Natural killer cell (primary cell): ENCODE measurements at places on chromosomes 11 and 22. TPM values are rescaled to one million over a fixed set of nuclear protein-coding genes. Genes with fewer than 3 reads are reported as not detected.

GRCh38 chr11:8967184-8967583 lies 2.9 kb upstream of the TMEM9B start:
- H3K36me3 ChIP-seq = no peaks in the 10 kb centered on the region
- no peak overlapping the region for H3K4me3 ChIP-seq
- H3K4me1 ChIP-seq = peaks cover 19% of the 10 kb centered on the region
- H3K27ac ChIP-seq = no peak overlapping the region
- H3K27me3 ChIP-seq = no peaks in the 10 kb centered on the region

DNA sequence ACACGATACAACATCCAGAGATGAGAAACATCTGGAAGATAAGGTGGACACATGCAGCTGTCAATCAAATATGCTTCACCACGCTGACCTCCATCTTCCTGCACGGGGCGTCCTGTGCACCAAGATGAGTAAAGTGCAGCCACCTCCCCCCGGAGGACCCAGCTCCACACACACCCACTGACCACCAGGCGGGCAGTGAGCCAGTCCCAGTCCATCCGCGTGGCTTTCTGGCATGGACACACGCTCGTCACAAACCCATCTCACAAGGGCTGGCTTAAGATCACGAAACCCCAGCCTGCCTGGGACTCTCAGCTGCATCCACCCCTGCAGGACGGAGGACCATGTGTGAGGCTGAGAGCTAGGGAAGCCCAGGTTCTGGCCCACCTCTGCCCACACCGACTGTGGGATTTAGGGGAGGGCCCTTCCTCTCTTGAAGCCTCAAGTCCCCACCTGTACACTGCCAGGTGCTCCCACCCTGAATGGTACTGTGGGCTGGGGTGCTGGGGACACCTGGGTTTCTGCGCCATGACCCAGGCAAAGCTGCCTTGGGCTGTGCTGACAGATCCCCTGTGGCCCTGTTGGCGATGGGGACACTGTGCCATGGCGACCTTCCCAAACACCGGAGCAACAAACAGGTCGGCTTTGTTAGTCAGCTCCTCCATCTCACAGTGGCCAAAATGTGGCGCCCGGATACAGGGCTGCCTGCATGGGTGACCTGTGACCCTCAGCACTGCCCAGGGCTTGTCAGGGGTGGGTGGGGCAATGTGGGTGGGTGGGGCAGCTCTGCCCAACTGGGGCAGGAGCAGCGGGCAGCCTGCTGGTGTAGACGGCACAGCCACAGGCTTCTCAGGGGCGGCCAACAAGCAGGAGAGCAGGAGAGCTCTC lies 629.0 kb downstream of the TBC1D22A start:
- no peak overlapping the region for H3K27ac ChIP-seq
- DNase-seq = no peak
- no peaks in the 10 kb centered on the region for H3K36me3 ChIP-seq
- no peaks in the 10 kb centered on the region for H3K27me3 ChIP-seq
- H3K4me1 ChIP-seq = no peaks in the 10 kb centered on the region

DNA sequence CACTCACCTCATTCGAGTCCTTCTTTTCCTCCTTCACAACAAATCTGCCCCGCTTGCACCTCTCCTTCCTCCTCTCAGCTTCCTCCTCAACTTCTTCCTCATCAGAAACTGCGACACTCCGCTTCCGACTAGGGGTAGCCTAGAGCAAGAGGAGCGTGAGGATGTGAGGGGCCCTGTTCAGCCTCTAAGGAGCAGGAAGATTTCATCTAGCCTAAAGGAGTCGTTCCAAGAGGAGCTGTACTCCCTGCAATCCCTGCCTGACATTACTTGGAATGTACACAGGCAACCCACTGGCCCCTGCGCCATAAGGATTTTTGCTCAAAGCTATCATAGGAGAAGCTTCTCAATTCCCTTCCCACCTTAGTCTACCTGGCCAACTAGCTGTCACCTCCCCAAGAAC lies 34.5 kb downstream of the MORC2 start:
- DNase-seq = no peak
- H3K4me3 ChIP-seq = no peak overlapping the region
- H3K36me3 ChIP-seq = peaks cover 85% of the 10 kb centered on the region
- no peaks in the 10 kb centered on the region for H3K4me1 ChIP-seq

- H3K27ac ChIP-seq = peak overlapping the region; percentile 78
- peak overlapping the region; percentile 66 for H3K4me3 ChIP-seq
- no peaks in the 10 kb centered on the region for H3K36me3 ChIP-seq
- DNase-seq = no peak
- H3K27me3 ChIP-seq = no peaks in the 10 kb centered on the region
Observed at GRCh38 chr11:63682066-63683021, 1.0 kb downstream of the RTN3 start.

DNA sequence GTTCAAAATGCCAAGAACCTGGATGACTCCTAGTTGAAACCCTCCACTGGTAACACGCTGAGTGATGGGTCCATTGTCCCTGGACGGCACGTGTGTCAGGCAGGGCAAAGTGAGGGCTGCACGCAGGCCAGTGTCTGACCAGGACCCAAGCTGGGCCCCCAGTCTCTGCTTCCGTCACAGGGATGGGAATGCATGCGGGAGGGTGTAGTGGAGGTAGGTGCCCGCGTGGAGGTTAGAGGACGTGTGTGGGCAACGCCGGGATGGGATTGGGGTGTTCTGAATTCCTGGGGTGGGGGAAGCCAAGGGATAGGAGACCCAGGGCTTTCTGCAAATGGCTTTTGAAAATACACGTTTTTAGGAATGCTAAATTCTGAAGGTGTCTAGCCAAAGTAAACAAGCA lies 943.3 kb downstream of the BRD1 start:
- no peak for DNase-seq
- H3K36me3 ChIP-seq = no peaks in the 10 kb centered on the region
- H3K4me3 ChIP-seq = no peak overlapping the region
- H3K27ac ChIP-seq = no peak overlapping the region

DNA sequence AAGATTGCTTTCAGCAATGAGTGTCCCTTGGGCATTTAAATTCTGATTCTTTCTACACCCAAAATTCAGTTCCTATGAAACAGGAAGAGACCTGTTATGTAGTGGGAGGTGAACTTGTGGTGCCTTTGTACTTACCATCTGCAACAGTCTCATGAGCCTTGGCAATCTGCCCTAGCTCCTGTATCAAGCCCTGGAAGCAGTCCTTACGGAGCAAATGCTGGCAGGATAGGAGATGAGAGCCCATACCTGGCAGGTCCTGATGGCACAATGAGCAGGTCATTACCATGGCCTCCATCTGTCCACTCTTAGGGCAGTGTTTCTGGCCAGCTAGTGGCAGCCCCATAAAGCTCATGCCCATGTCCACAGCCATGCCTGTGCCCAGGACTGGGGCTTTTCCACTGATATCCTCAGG lies 10.8 kb downstream of the TRIM66 start:
- H3K27ac ChIP-seq = no peak overlapping the region
- no peaks in the 10 kb centered on the region for H3K27me3 ChIP-seq
- DNase-seq = no peak
- peaks cover 31% of the 10 kb centered on the region for H3K36me3 ChIP-seq
- H3K4me3 ChIP-seq = no peak overlapping the region

DNA sequence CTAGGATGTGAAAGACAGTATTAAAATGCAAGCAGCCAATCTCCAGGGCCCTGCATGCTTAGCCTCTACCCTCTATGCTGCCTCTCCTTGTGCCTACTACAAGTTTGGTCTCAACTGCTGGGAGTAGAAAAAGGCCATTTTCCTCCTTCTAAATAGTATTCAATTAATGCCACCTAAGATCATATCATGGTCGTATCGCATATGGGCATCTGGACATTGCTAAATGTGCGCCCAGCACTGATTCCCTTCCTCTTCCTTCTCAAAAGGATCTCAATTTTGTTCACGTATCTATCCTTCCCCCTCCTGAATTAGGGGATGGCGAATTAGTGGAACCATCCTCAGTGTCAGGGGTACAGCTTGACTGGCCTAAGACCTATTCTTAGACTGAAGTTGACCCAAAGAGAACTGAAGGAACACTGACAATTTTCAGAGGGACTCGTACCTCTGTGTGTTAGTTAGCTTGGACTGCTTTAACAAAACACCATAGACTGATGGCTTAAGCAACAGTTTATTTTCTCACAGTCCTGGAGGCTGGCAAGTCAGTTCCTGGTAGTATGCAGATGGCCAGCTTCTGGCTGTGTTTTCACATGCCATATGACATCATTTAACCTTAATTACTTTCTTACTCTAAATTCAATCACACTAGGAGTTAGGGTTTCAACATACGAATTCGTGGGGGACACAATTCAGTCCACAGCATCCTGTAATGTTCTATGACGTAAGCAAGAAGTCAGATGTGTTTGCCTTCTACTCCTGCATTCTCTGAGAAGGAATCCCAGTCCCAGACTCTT lies 8.5 kb upstream of the NUP50 start:
- no peak overlapping the region for H3K27ac ChIP-seq
- no peak overlapping the region for H3K4me3 ChIP-seq
- peaks cover 9% of the 10 kb centered on the region for H3K4me1 ChIP-seq
- peaks cover 11% of the 10 kb centered on the region for H3K36me3 ChIP-seq
- no peaks in the 10 kb centered on the region for H3K27me3 ChIP-seq

DNA sequence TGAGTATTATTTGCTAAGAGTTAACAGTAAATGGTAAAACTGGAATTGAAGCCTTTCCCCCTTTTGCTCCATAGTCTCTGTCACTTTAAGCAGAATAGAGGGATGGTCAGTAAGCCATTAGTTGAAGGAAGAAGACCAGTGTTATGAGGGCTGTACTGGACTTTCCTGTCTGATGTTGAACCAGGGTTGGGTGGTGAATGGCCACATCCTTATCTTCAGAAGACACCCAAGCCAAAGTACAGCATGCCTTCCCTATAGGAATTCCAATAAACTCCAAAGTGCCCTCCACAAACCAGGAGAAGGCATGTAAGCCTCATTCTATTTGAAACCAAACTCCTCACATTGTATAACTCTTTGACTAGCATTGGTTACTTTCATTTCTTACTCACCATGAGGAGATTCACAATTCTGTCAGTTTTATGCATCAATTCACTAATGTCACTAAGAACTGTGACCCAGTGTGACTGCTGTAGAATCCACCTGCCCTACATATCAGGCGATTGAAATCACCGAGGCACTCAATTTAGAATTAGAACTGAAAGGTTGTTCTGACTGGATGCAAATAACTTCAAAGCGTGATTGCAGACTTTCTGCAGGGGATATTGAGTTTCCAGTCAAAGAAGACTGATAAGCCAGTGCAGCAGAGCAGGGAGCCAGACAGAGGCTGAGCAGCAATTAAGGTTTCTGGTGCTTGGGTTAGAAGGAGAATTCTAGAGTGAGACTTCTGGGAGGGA lies 107.1 kb upstream of the DDI1 start:
- no peaks in the 10 kb centered on the region for H3K36me3 ChIP-seq
- H3K4me3 ChIP-seq = no peak overlapping the region
- no peak overlapping the region for H3K27ac ChIP-seq
- no peaks in the 10 kb centered on the region for H3K27me3 ChIP-seq
- H3K4me1 ChIP-seq = no peaks in the 10 kb centered on the region

- no peaks in the 10 kb centered on the region for H3K36me3 ChIP-seq
- no peaks in the 10 kb centered on the region for H3K27me3 ChIP-seq
- no peak overlapping the region for H3K27ac ChIP-seq
- DNase-seq = no peak
- H3K4me1 ChIP-seq = no peaks in the 10 kb centered on the region
- no peak overlapping the region for H3K4me3 ChIP-seq
Observed at GRCh38 chr11:130520271-130520671, 71.8 kb downstream of the ADAMTS15 start.

DNA sequence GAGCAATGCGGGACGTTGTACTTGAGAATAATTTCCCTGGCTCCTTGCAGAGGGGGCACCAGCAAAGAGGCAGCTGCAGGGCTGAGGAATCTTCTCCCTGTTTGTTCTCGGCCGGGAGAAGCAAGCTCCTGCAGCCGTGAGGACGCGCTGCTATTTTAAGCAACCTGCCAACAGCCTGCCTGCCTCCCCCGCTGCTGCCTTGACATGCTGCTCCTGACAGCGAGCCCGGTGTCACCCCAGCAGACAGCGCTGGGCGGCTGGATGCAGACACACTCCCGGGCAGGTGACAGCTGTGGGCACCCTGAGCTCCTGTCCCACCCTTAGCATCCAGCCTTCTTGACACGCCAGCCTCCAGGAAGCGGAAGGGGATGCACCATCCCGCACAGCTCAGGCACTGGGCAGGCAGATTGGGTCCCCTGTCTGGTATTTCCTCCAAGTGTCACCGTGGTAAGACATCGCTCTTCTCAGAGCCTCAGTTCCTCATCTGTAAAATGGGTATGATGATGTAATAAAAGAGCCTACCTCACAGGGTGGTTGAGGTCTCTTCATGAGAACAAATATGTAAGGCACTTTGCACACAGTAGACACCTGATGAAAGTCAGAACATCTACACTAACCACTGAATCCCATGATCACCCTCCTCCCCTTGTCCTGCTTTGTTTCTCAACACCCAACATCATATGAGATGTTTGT lies 530.6 kb downstream of the MN1 start:
- no peak overlapping the region for H3K4me3 ChIP-seq
- no peak overlapping the region for H3K27ac ChIP-seq
- no peaks in the 10 kb centered on the region for H3K27me3 ChIP-seq
- no peaks in the 10 kb centered on the region for H3K36me3 ChIP-seq

DNA sequence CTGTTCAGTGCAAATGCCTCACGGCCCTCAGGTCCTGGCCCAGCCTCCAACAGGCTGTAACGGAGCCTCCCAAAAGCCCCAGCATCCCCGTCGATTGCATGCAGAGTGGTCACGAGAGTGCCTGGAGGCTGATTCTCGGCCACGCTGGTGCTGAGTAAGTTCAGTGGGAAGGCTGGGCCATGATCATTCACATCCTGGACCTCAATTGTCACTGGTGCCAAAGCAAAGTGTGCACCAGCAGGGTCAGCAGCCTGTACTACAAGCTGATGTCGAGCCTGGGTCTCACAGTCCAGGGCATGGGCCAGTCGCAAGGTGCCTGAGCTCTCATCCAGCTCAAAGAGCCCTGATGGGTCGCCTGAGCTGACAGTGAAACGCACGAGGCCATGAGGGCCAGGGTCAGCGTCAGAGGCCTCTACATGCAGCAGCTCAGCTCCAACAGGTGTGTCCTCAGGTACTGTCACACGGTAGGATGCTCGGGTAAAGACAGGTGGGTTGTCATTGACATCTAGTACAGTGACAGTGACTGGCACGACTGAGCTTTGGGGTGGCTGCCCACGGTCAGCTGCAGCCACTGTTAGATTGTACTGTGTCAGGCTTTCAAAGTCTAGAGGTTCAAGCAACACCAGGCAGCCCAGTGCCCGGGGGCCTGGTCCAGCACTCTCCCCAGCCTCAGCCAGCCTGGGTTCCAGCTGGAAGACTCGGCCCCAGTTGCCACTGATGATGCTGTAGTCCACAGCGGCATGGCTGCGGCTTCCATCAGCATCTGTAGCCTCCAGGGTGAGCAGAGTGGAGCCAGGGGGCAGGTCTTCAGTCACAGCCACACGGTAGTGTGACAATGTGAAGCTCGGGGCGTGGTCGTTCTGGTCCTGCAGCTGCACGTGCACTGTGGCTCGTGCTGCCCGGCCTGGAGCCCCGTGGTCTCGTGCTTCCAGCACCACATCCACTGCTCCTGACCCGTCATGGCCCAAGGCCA lies 4.5 kb upstream of the TPP1 start:
- H3K4me1 ChIP-seq = peaks cover 16% of the 10 kb centered on the region
- H3K36me3 ChIP-seq = no peaks in the 10 kb centered on the region
- DNase-seq = no peak
- H3K27me3 ChIP-seq = no peaks in the 10 kb centered on the region
- no peak overlapping the region for H3K4me3 ChIP-seq
- H3K27ac ChIP-seq = no peak overlapping the region

The MAPK8IP2 gene
- 0.14 TPM for total RNA-seq

The NTM gene
- total RNA-seq = not detected

The HTR3A gene
- not detected for total RNA-seq

The SLC22A8 gene
- not detected for total RNA-seq

The MAFF gene
- 168 TPM for total RNA-seq

The OVCH2 gene
- total RNA-seq = not detected
